Inflammatory macrophage treated with lipopolysaccharide for 1 hour (primary cell): ENCODE measurements at places on chromosomes 3 and 15.

GRCh38 chr3:154662851-154663250, 232.9 kb upstream of the GPR149 start:
- DNase-seq = no peak

GRCh38 chr3:146501752-146502151, 32.4 kb upstream of the PLSCR2 start:
- no peak for DNase-seq

DNA sequence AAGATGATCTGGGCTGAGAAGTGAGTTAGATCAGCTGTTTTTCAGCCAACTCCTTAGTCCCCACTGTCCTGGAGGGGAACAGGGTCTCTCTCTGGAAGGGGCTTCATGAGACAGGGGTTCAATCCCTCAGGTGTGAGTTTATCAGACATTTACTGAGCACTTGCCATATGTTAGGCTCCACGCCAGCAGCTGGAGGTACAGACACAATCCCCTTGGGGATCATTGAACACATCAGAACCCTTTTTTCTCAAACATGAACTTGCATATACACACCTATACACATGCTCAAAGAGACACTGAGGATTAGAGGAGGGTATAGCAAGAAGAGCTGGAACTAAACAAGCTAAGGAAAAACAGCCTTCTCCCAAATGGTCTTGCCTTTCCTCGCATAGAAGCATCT, 5.5 kb upstream of the BMF start:
- no peak for DNase-seq

- DNase-seq = no peak
Observed at GRCh38 chr3:12965999-12966846, 107.0 kb downstream of the IQSEC1 start.

- no peak for DNase-seq
Observed at GRCh38 chr3:65449841-65450428, 588.8 kb downstream of the MAGI1 start.

DNA sequence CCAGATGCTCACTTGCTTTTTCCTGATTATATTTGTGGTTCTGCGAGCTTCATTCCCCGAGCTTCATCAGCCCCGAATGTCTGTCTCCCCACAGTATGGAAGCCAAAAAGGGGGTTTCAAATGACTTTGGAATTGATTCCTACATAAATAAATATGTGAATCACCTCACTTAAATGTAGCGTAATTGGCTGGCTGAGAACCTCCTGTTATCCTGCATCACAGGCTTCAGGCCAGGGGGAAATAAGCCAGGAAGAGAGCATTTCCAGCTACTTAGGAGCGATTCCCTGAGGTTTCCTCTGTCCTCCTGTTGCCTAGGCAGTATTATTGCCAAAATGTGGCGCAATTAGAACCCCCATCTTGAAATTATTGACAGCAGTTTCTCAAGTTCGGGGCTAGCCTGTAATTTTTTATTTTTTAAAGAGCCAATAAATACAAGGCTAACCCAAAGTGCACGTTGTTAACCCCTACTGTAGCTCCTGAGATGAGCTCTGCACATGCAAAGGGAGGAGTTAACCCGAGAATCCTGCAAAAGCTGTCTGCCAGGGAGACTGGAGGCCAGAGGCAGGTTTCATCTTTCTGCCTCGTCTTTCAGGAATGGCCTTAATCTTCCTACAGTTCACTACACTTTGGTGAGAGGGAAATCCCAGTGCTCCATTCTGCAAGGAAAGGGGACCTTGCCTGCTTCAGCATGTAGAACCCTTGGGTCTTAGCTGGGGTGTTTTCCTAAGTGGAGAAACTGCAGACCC, 148.2 kb downstream of the ADAMTS9 start:
- no peak for DNase-seq

GRCh38 chr3:34090876-34091275, 292.4 kb downstream of the PDCD6IP start:
- DNase-seq = no peak

- no peak for DNase-seq
Observed at GRCh38 chr15:48774484-48774883, 36.4 kb downstream of the CEP152 start.

- DNase-seq = no peak
Observed at GRCh38 chr3:108861401-108861800, 38.8 kb downstream of the TRAT1 start.

- peak; percentile 25 for DNase-seq
Observed at GRCh38 chr3:177221744-177222143, 24.5 kb upstream of the TBL1XR1 start.

DNA sequence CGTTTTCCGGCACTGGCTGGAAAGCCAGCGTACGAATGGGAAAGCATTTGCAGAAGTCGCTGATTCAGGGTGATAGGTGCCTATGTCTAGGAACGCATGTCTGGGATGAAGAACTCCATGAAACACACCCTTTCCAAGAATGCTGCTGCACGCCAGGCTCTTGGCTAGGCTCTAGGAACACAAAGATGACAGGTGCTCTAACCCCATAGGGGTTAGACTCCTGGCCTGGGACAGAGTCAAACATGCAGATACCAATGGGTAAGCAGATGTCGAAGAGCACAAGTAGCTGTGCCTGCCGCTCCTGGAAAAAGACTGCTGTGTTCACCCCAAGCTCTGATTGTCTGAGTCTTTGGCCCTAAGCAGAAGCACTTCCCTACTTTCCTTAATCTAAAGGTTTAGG, 180.9 kb upstream of the UBE3A start:
- no peak for DNase-seq

- DNase-seq = no peak
Observed at GRCh38 chr3:186054792-186055352, 54.0 kb downstream of the ETV5 start.

GRCh38 chr3:102125994-102126368, 276.7 kb downstream of the NFKBIZ start:
- no peak for DNase-seq
